Left lung (tissue), 14 donors: ENCODE measurements at places on chromosomes 7 and 10.

DNA sequence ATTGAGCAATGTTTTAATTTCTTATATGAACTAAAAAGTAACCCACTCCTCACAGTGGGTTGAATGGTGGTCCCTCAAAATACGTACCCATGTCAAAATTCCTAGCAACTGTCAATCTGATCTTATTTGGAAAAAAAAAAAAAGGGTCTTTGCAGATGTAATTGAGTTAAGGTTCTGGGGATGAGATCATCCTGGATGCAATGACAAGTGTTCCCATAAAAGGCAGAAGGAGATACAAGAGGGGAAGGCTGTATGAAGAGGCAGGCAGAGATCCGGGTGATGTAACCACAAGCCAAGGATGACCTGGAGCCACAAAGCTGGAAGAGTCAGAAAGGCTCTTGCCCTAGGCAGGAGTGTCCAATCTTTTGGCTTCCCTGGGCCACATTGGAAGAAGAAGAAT lies 516.3 kb upstream of the MKI67 start:
- DNase-seq = no peak

DNA sequence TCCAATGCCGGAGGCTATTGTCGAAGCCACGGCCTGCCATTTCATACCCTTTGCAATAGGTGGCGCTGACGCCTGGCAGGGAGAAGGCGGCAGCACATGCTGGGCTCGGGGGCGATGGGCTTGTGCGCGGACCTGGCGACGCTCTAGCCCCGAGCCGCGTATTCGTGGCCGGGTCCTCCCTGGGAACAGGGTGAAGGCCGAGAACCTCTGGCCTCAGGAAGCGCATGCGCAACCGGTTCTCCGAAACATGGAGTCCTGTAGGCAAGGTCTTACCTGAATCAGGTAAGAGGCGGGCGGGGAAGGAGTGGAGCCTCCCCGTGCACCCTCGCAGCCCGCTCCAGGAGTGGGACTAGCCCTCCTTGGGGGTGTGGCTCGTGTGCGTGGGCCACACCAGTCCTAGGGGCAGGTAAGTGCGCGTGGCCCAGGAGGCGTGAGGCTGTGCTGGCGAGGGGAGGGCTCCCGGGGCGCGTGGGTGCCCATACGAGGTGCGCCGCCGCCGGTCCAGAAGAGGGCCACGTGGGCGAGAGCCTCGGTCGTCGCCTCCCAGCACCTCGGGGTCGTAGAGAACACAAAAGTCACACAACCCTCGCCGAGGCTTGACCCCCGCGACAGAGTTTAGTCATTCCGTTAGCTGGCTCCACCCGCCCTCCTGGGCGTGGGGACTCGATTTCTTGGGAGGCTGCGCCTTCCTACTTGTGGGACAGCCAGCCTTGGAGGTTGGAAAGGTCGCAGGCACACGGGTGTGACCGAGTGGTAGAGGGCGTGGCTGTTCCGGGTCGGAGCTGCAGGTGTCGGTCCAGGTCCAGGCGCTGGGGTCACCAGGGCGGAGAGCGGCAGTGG lies 5.6 kb upstream of the MEST start:
- peak; percentile 93 for DNase-seq

GRCh38 chr10:71213761-71214440 lies 1.5 kb downstream of the UNC5B start:
- DNase-seq = no peak

DNA sequence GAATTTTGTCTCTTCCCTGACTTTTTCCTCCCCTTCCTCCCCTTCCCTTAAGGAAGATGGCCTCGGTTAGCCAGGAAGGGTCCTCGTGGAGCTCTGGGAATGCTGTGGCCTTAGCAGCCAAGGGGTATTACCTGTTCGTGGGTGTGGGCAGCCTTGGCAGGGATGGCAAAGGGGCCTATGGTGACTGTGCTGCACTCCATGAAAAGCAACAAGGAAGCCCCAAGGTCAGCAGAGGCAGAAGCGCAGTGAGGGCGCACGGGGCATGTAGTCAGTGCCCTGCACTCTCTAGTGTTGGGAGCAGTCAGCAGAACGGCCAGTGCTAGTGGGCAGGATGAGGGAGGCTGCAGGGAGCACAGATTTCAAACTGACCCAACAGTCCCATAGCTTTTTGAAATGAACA lies 191.8 kb downstream of the ADARB2 start:
- DNase-seq = no peak

- no peak for DNase-seq
These were observed 13.2 kb upstream of the ABCB5 start for GRCh38 chr7:20602306-20602705.

- no peak for DNase-seq
These were observed 56.2 kb upstream of the TM9SF3 start for GRCh38 chr10:96642973-96643372.

GRCh38 chr7:107427462-107427861 lies 42.4 kb upstream of the GPR22 start:
- no peak for DNase-seq

GRCh38 chr7:157522954-157523353 lies 186.2 kb downstream of the DNAJB6 start:
- DNase-seq = peak; percentile 23

- no peak for DNase-seq
These were observed 257.1 kb downstream of the KLF6 start for GRCh38 chr10:3527869-3528268.

- DNase-seq = no peak
These were observed 59.2 kb downstream of the SLC16A12 start for GRCh38 chr10:89476150-89476549.
